ENCODE measurements at places on chromosomes 5 and 9.

DNA sequence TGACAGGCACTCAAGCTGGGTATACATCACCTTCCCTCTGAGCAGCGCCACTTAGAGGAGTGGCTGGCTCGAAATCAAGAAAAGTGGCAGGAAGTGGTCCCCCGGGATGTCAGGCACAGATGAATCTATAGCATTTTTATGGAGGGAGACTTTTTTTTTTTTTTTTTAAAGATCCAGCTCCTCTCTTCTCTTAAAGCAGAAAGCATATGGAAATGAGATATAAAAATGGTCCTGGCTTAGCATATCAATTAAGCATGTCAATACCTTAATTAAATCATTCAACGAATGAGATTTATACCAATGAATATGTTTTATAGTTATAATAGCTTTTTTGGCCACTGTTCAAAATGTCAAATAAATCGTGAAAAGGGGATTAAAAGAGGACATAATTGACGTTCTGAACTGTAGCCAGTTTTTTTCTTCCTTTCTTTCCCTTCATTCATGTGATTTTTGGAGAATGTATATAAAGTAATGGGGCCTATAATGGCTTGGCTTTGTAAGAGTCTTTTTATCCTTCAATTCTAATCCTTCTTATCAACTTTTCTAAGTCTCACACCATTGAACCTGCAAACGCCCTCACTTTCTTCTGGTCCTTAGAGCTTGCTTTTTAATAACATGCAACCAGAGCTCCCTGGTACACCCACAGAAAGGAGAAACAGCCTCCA, 319.2 kb upstream of the PANK3 start:
- DNase-seq = no peak

GRCh38 chr9:4936823-4937222, 48.2 kb upstream of the JAK2 start:
- no peak for DNase-seq

GRCh38 chr5:175484829-175485228, 6.5 kb downstream of the SFXN1 start:
- no peak for DNase-seq

- no peak for DNase-seq
Measured at GRCh38 chr5:93209476-93209875, 371.5 kb downstream of the NR2F1-AS1 start.

- peak; percentile 17 for DNase-seq
Measured at GRCh38 chr5:148384380-148384737, 601 bp downstream of the FBXO38 start.

DNA sequence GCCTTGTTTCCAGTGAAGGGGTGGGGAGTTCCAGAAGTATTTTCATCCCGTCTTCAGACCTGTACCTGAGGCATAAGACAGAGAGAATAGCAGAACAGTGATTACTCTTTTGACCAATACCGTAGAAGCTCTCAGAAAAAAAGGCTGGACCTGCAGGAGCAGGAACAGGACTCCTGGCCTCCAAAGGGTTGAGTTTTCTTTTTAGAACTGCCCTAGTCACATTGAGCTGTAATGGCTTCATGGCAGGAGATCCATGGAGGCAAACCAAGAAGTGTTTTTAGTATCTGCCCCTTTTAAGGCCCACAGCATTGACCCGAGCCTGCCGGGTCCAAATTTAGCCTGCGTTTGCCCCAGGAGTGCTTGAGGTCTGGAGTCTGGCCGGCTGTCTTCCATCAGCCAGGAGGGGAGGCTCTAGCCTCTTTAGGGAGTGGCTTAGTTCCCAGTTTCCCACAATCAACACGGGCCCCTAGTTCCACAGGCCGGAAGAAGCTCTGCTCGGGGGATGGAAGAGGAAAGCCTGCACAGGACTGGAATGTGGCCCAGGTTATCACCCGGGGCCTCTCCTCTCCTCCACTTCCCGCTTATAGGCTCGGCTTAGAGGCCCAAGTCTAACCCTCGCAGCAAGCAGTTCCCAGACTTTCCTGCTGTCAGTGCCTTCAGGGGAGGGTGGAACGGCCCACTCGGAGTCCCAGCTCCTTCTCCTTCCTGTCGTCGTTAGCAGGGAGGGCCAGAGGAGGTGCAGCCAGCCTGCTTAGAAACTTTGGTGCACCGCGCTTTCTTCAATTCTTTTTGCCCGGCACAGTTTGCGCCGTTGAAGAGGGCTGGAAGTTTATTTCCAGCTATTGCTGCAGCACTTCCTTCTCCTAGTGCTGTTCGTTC, 80.7 kb downstream of the C9orf152 start:
- DNase-seq = peak; percentile 77

- peak; percentile 59 for DNase-seq
Measured at GRCh38 chr5:105639068-105639467, 2031.7 kb downstream of the EFNA5 start.

DNA sequence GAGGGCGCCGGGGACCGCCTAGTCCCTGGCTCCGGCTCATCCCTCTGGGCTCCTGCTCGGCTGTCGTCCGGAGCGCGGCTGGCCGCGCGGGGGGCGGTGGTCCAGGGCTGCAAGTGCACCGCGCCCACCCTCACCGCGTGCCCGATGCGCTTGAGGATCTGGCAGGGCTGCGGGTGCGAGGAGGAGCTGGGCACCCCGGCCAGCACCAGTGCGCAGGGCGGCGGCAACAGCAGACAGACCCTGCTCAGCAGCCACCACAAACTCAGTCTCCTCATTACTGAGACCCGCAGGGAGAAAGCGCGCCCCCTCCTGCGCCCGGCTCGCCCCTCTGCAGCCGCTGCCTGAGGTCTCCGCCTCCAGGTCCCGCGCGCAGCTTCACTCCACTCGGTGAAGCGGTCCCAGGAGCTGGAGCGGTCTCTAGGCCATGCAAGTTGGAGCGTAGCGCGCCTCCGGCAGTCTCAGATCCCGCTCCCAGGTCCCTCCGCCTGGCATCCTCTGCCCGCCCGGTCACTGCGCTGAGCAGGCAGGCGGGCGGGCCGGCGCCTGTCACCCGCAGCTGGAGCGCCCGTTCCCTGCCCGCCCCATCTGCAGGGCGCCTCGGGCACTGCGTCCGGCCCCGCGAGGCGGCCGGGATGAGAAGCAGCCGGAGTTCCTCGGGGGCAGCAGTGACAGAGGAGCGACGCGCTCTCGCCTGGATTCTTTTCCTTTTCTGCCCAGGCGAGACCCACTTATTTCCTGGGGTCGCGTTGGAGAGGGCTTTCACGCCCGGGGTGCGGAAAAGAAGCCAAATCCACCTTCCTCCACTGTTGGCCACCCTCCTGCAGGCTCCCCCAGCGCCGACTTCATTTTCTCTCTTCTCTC, 512 bp downstream of the GRIN3A start:
- peak; percentile 67 for DNase-seq

DNA sequence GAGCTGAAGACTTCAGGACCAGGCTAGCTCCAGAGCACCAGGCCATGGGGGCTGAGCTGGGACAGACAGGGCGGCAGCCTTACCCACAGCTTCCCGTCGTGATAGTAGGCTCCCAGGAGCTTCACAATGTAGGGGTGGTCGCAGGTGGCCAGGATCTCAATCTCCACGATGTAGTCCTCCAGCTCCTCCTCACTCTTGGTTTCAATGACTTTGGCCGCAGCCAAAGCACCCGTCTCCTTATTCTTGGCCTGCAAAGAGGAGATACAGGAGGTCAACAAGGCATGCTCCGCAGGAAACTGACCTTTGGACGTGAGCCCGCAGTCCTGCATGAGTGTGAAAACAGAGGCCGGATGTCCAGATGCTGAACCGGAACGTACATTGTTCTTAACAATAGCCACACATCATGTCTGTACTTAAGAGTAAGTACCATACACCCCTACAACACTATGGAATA, 31.5 kb downstream of the STK10 start:
- DNase-seq = no peak

- DNase-seq = no peak
Measured at GRCh38 chr5:56088967-56089829, 94.4 kb upstream of the IL6ST start.

DNA sequence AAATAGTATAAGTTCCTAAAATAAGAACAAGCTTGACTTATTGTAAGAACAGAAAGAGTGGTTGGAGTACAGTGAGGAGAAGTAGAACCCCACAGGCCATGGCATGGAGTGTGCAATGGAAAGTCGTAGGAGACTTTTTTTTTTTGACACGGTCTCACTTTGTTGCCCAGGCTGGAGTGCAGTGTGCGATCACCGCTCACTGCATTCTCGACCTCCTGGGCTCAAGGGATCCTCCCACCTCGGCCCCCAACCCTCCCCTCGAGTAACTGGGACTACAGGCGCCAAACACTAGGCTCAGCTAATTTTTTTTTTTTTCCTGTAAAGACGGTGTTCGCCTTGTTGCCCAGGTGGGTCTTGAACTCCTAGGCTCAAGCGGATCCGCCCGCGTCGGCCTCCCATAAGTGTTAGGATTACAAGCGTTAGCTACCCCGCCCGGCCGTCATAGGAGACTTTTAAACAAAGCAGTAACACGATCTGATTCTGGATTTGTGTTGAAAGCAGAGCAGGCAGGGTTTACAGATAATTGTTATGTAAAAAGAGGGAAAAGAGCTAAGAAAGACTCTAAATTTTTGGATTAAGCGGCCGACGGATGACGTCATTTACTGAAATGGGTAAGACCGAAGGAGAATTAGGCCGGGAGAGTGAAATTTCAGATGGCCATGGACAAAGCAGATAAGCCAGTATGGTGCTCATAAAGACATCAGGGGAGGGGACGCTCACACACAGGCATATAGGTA, 752 bp downstream of the TSTD2 start:
- peak; percentile 82 for DNase-seq

DNA sequence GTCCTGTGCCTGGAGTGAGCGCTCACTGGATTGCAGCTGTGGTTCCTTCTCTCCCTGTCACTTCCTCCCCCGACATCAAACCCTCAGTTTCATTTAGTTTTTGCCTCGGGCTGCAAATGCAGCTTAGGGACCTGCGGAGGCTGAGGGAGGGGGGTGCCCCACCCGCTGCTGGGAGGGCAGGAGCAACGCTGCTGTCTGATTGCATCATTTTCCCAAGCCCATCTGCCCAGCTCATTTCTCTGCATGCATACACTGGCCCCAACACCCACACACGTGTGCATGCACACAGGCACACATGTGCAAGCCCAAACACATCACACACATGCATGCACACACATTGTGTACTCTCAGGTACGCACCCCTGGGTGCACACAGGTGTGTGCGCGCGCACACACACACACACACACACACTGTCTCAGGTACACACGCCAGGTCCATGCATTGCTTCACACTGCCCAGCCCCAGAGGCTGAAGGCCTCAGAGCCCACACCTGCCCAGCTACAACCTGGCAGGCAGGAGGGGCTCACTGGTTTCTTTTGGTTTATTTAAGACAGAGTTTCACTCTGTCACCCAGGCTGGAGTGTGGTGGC, 3.4 kb downstream of the ASS1 start:
- DNase-seq = peak; percentile 57

DNA sequence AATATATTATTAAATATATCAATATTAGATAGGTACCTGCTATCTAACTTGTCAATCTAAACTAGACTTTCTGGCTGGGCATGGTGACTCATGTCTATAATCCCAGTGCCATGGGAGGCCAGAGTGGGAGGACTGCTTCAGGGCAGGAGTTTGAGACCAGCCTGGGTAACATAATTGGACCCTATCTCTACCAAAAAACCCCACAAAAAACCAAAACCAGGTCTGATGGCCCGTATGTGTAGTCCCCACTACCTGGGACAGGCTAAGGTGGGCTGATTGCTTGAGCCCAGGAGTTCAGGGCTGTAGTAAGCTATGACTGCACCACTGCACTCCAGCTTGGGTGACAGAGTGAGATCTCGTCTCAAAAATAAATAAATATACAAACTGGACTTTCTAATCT, 55.0 kb downstream of the PJA2 start:
- DNase-seq = no peak

DNA sequence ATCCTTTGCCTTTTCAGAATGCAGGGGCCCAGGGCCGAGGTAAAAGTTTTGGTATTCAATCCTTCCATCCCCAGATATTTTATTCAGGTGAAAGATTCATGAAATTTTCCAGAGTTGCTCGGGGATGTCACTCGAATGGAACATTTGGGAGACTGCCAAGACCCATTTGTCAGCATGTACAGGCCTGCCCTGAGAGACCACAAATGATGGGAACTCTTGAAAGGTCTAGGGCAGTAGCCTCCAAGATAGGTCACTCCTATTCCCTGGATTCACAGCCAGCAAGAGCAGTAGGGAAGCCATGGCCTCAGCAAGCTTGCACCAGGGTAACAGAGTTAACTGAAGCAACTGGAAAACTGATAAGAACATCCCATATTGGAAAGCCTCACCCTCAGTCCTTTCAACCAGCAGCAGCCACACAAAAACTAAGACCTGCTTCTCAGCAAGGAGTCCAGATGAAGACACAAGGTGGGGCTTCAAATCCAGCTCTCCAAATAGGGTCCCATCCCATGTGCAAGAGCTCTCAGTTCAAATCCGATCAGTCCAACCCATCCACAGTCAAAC, 12.5 kb downstream of the CARD6 start:
- no peak for DNase-seq

DNA sequence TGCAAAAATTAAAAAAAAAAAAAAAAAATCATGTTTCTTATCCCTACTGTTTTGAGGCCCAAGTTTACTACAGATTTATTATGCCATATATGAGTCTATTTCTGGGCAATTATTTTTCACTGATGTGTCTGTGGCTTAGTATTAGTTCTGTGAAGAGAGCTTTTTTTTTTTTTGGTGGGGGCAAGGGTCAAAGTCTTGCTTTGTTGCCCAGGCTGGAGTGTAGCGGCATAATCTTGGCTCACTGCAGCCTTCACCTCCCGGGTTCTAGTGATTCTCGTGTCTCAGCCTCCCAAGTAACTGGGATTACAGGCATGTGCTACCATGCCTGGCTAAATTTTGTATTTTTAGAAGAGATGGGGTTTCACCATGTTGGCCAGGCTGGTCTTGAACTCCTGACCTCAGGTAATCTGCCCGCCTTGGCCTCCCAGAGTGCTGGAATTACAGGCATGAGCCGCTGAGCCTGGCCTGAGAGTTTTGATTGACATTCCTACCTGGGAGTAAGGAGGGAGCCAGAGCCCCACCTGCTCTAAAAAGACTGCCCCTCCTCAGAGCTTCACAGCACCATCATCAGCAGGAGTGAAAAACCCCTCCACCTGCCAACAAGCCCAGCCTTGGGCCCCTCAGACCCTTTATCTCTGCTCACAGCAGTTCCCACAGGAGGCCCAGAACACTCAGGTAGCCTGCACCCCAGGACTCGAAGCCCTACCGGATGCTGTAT, 36.1 kb upstream of the JADE2 start:
- DNase-seq = no peak

- DNase-seq = no peak
Measured at GRCh38 chr9:132341177-132341840, 13.5 kb downstream of the SETX start.

GRCh38 chr5:27341342-27341741, 303.0 kb upstream of the CDH9 start:
- DNase-seq = no peak

DNA sequence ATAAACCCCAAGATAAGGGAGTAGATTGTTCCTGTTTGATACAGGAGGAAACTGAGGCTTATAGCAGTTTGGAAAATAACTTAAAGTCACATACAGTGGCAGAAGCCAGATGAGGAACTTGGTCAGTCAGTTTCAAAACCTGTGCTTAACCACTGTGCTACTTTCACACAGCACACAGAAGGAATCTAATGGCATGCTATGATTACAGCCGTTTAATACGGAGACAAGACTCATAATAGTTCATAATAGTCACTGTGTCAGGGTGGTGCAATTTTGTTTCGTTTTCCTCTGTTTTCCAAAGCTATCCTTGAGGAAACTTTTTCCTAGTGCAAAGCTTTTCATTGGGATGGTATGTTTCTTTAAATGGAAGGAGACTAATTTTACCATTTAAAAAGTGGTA, 112.3 kb downstream of the GCNT1 start:
- DNase-seq = no peak

GRCh38 chr9:86406366-86406765, 52.2 kb upstream of the TUT7 start:
- no peak for DNase-seq

Data from GM23338 (cell line).